Stimulated activated CD4-positive, alpha-beta T cell treated with anti-CD3 and anti-CD28 coated beads, Interleukin-15, amount 100 ng/mL, for 24 hours (primary cell): ENCODE measurements at places on chromosomes 1 and 21.

DNA sequence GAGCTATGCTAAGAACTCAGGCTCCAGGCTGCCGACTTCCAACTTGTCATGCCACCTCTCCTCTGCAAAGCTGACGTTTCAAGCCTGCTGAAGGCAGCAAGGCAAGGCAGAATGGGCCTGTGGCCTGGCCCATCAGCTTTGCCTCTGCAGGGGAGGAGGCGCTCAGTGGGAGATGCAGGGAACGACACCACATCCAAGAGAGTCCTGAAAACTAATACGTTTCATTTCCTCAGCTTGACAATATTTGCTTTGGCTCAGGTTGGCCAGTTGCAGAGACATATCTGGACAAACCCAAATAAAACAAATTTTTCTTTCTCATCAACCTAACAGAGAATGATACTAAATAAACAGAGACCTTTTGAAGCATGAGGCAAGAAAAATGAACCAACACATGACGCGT lies 35.3 kb downstream of the BEND5 start:
- DNase-seq = no peak

DNA sequence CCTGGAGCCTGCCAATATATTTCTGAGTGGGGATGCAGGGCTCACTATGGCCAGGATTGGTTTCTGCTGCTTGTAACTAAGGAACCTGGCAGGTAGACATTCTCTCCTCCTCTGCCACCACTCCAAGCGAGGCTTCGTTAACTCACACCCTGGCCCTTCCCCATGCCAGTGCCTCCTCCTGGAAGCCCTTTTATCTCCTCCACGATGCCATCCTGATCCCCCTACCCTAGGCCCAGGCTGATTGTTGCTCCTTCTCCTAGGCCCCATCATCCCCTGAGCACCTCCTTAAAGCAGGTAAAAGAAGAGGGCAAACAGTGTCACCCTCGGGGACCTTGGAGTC lies 118.5 kb downstream of the DMRTB1 start:
- no peak for DNase-seq

GRCh38 chr1:94115900-94116436 lies 5.0 kb downstream of the ABCA4 start:
- DNase-seq = no peak

DNA sequence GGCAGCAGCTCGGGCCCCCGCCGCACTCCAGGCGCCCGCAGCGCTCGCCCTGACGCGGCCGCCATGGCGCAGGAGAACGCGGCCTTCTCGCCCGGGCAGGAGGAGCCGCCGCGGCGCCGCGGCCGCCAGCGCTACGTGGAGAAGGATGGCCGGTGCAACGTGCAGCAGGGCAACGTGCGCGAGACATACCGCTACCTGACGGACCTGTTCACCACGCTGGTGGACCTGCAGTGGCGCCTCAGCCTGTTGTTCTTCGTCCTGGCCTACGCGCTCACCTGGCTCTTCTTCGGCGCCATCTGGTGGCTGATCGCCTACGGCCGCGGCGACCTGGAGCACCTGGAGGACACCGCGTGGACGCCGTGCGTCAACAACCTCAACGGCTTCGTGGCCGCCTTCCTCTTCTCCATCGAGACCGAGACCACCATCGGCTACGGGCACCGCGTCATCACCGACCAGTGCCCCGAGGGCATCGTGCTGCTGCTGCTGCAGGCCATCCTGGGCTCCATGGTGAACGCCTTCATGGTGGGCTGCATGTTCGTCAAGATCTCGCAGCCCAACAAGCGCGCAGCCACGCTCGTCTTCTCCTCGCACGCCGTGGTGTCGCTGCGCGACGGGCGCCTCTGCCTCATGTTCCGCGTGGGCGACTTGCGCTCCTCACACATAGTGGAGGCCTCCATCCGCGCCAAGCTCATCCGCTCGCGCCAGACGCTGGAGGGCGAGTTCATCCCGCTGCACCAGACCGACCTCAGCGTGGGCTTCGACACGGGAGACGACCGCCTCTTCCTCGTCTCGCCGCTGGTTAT lies 2.8 kb downstream of the KCNJ9 start:
- peak; percentile 83 for DNase-seq

DNA sequence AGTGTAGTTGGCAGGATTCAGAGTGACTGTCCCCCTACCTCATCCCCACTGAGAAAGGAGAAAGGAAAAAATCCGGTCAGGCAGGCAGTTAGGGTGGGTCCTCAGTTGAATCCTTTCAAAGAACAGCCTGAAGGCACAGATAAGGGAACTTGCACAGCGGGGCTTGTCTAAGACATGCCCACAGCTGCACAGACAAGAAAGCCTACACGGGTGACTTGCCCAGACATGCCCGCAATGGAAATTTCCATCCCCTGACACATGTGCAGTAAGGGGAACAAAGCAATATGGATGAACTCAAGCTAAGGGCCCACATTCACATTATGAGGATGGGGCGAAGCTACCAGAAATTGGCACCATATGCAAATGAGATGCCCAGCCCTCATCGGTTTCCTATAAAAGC lies 82.5 kb downstream of the DESI2 start:
- DNase-seq = no peak

- DNase-seq = no peak
Measured at GRCh38 chr1:37036667-37037053, 2.3 kb upstream of the GRIK3 start.

- no peak for DNase-seq
Measured at GRCh38 chr1:197269053-197269452, 1.0 kb downstream of the CRB1 start.

- no peak for DNase-seq
Measured at GRCh38 chr21:41143596-41144325, 24.2 kb upstream of the BACE2 start.

- no peak for DNase-seq
Measured at GRCh38 chr1:23244256-23244761, 27.0 kb upstream of the HTR1D start.

DNA sequence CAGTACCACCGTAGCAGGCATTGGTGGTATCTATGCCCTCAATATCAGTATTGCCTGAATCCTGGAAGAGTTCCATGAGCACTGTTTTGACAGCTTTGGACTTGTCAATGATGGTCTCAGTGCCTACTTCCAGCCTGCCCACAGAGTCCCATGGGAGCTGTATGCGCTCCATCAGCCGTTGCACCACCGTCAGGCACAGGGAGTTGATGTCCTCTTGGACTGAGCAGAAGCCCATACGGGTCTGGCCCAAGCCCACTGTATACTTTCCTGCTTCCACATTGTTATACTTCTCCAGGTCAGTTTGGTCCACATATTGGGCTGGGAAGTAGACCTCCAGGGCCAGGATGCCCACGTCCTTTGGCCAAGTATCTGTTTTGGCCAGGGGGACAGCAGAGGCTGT lies 4.5 kb downstream of the HMGCS2 start:
- no peak for DNase-seq

DNA sequence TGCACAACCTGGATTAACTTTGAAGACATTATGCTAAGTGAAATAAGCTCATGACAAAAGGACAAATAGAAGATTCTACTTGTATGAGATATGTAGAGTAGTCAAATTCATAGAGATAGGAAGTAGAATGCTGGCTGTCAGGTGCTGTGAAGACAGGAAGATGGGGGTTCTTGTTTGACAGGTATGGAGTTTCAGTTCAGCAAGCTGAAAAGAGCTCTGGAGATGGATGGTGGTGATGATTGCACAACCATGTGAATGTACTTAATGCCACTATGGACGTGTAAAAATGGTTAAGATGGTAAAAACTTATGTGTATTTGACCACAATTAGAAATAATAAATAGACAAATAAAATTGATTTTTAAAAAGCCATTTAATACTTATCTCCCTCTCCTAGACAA lies 169.8 kb upstream of the DUSP10 start:
- DNase-seq = no peak

DNA sequence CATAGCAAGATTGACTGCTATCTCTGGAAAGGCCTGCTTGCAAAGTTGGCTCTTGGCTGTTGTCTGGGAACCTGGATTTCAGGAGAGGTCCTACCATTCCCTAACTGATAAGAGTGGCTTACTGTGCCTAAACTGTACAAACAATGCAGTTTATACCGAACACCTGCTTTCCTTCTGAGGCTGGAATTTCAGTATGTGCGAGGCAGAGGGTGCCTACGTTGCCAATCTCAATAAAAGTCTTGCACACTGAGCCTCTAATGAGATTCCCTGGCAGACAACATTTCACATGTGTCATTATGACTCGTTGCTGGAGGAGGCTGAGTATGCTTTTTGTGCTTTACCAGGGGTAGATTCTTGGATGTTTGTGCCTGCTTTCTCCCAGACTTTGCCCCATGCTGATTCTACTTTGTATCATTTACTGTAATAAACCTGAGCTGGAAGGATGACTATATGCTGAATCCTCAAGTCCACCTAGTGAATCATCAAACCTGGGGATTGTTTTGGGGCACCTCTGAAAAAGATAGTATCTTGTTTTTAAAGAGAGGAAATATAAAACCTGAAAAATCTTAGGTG lies 58.9 kb upstream of the GNG4 start:
- DNase-seq = no peak

GRCh38 chr1:15639262-15639661 lies 22.0 kb downstream of the DDI2 start:
- DNase-seq = no peak

- no peak for DNase-seq
Measured at GRCh38 chr1:39755965-39756659, 15.0 kb downstream of the OXCT2 start.

GRCh38 chr1:61606448-61607312 lies 118.3 kb downstream of the TM2D1 start:
- no peak for DNase-seq

DNA sequence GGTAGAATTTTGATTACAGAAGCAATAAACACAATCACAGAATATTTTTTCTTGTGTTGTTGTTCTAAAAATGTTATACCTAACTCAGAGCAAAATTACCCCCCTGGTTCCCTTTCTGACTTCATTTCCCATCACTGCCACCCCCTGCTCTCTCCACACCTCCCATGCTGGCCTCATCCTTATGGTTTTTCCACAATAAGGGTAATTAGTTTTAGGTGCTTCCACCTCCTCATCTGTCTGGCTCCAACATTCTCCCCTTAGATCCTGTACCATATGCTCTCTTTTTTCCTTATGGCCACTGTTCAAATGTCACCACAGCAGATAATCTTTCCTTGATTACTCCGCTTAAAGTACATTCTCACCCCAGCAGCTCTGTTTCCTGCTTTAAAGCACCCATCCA lies 2208.6 kb downstream of the MRPL39 start:
- no peak for DNase-seq

DNA sequence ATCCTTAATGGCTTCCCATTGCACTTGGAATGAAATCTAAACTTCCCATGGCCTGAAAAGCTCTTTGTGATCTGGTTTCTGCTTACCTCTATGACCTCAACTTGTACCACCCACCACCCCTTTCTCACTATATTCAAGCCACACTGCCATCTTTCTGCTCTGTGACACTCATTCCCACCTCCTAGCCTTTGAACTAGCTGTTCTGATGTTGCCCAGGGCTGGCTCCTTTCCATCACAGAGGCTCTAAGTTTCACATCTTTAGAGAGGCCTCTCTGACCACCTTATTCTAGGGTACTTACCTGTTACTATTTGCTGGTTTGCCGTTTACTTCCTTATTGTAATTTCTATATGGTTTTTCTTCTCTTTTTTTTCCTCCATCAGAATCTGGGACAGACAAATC lies 4.2 kb downstream of the MPZL1 start:
- no peak for DNase-seq

- no peak for DNase-seq
Measured at GRCh38 chr21:40445349-40445921, 401.5 kb downstream of the DSCAM start.

- no peak for DNase-seq
Measured at GRCh38 chr1:202279806-202280205, 61.9 kb downstream of the UBE2T start.

DNA sequence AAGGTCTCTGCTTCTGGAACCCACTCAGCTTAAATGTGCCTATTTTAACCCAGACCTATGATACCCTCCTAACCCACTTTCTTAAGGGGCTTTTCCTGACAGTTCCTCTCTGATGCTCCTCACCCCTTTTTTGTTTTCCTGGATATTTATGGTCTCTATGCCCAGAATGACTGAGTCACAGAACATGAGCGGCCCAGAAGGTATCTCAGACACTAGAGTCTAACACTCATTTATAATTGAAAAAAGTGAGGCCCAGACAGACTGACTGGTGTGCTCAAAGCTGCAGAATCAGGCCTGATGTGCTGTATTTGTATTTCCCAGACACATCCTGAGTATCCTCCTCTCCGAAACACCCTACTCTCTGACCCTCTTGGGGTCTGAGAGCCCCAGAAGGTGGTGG lies 44.0 kb downstream of the LRRC71 start:
- DNase-seq = no peak

GRCh38 chr21:34362670-34363069 lies 1.1 kb upstream of the KCNE2 start:
- no peak for DNase-seq

GRCh38 chr1:46432781-46433327 lies 38.7 kb downstream of the FAAH start:
- no peak for DNase-seq

DNA sequence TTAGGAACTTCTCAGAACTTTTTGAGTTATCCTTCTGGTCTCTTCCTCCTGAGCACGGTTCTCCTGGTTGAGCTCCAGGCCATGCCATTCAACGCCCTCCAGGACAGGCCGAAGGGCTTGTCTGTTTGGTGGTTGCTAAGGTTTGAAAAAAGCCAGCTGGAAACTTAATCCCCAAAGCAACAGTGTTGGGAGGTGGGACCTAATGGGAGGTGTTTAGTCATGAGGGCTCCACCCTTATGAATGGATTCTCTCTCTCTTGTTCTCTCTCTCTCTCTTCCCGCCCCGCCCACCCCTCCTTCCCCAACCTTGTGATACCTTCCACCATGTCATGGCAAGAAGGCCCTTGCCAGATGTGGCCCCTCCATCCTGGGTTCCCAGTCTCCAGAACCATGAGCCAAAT lies 829 bp downstream of the KCNE1 start:
- DNase-seq = no peak

DNA sequence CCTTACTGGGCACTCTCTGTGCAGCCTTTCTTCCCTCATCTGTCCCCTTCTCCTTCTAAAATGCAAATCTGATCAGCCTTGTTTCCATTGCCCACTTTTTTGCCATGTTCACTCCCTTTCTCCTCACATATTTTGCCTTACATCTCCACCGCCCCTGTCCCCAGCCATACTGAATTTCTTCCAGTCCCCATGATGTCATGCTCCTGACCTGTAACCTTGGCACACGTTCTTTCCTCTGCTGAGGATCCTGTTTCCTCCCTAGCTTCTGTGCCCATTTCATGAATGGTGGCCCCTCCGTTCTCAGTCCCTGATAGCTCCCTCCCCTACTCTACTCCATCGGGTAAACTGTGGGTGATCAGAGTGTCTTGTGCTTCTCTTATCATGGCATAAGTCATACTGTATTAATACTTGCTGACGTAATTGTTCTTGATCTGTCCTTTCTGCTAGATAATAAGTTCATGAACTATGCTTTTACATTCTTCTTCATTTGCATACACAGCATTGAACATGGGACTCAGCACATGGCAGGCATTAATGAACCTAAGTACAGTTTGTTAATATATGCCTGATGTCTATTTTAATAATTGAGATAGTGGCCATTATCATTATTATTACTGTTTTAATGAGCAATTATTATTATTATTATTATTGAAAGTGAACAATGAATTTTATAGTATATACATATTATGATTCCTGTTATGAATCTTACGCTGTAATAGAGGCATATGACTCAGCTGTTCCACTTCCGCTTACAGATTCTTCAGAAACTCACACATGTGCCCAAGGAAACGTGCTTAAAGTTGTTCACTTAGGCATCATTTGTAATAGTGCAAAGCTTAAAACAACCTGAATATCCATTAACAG lies 28.5 kb downstream of the MAP3K21 start:
- DNase-seq = peak; percentile 25
